ENCODE measurements at places on chromosomes 2 and 18.

- DNase-seq: no peak
Measured at GRCh38 chr2:1265454-1265853, 147.8 kb upstream of the TPO start.

- DNase-seq: no peak
Measured at GRCh38 chr2:175228179-175228578, 46.7 kb upstream of the ATP5MC3 start.

GRCh38 chr2:98768384-98769113 is 37.6 kb upstream of the MGAT4A start:
- DNase-seq: no peak

DNA sequence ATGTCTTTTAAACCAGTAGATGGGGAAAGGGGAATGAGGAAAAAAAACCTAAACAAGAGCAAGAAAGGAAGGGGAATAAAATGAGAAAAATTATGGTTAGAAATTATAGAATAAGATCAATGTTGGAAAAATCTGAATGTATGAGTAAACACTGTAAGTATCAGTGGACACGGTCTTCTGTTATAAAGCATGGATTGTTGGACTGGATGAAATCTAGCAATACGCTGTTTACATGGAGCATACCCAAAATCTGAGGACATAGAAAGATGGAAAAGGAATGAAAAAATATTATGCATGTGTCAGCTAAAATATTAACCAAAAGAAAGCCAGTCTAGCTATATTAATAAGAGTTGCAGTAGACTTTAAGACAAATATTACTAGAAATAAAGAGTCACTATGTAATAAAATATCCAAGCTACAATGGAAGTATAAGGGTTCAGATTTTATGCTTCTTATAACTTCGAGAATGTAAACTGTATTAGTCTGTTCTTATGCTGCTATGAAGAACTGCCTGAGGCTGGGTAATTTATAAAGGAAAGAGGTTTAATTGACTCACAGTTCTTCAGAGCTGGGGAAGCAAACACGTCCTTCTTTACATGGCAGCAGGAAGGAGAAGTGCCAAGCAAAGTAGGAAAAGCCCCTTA is 32.4 kb downstream of the DDX1 start:
- DNase-seq: no peak

GRCh38 chr2:39370101-39370500 is 67.0 kb downstream of the MAP4K3 start:
- no peak for DNase-seq

GRCh38 chr18:67597759-67598158 is 81.2 kb upstream of the DSEL start:
- no peak for DNase-seq

DNA sequence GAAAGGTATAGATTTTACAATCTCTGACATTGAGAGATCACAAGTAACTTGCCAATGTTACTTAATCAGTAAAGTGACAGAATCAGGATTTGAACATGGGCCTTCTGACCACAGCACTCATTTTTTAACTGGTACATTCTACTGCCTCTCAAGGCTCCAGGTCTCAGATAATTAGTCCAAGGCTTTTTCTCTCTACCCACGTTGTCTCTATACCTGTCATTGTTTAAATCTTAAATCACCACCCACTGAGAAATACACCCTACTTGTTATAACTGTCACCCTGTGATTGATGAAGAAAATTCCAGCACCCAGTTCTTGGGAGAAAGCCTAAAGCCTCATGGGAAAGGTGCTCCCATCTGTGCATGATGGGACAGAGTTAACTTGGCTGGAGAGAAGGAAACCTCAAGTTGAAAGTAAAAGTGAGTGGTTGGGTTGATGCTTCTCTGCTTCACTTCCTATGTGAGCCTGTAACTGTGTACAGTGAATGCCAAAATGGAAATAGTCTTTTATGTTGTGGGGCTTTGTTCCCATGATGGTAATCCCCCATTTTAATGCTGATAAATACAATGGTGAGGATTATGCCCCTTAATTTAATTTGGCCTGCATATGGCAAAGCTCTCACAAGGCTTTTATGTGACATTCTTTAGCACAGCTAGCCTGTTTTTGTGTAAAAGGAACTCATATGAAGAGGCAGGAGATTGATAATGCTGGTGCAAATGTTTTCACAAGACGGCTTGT is 190.1 kb upstream of the SP5 start:
- no peak for DNase-seq

DNA sequence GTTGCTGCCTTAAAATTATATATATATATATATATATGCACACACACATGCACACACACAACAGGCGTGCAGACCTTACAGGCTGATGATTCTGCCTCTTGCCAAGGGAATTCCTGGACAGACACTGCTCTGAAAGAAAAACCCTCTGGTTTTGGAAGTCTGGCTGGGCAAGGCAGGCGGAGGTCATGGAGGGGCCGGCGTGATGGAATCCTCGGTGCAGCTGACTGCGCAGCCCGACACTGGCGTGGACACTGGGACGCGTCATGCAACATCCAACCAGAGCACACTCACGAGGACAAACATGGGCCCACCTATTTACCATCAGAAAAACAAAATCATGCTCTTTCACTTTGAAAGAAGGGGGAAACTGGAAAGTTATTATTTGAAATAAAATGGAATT is 235.3 kb downstream of the ZNF516 start:
- no peak for DNase-seq

DNA sequence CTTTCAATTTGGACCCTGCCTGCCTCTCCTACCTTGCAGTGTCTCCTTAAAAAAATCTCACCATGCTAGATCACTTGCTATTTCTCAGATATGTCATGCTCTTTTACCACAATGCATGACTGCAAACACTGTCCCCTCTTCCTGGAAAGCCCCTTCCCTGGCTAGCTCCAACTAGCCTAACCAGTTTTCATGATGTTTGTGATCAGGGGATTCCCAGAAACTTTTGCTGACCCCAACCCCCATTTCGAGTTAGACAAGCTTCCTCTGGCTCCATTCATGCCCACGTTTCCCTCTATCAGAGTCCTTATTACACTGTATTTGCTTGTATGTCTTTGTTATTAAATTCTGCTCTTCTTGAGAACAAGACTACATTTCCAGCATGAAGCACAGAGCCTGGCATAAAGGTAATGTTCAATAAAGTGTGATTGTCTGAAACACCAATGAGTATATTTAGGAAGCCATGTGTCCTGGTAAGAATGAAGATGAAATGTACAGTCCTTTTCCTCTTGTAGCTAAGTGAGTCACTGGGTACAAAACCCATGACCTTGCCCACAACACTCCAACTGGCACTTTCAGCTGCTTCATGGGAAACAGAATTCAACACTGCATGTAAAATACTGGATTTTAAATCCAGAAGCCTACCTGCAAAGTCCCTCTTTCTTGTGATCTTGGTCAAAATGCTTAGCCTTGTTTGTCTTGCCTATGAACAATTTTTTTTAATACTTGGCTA is 62.0 kb upstream of the ATL2 start:
- DNase-seq: no peak

GRCh38 chr2:150234787-150235446 is 252.6 kb downstream of the RND3 start:
- DNase-seq: no peak

GRCh38 chr2:177314722-177315264 is 50.3 kb upstream of the NFE2L2 start:
- DNase-seq: no peak

- no peak for DNase-seq
Measured at GRCh38 chr2:158713523-158714138, 81.5 kb upstream of the DAPL1 start.

DNA sequence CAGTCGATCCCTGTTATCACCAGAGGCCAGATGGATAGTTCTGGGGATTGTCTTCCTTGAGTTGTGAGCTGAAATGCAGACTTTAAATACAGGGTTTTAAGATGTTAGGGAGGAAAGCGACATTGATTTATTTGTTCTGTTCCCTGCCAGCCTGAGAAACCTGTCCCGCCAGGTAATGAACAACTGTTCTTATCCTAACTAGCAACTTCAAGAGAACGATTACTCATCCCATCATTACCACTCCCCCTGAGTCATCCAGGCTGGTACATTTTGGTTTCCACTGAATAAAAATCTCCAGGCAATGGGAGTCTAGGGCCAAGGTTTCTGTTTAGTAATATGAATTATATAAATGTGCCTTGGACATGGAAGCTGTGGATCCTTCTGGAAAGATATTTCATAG is 131.2 kb downstream of the LYPD6B start:
- DNase-seq: no peak

DNA sequence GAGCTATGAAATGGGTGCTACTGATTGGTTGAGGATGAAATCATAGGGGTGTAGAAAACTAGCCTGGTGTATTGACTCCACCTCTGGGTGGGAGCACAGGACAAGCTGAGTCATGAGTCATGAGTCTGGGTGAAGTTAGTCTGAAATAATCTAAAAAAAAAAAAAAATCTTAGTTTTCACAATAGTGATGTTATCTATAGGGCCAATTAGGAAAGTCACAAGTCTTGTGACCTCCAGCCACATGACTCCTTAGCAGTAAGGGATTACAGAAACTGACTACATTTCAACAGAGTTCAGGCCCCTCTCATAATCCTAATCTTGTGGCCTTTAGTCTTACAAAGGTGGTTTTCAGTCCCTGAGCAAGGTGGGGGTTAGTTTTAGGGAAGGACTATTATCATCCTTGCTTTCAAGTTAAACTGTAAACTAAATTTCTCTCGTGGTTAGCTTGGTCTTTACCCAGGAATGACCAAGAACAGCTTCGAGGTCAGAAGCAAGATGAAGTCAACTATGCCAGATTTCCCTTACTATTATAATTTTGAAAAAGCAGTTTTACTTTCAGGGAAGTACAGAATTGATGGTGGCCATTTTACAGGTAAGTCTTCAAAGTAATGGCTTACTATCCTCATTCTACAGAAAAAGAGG is 338.0 kb upstream of the GYPC start:
- DNase-seq: no peak

DNA sequence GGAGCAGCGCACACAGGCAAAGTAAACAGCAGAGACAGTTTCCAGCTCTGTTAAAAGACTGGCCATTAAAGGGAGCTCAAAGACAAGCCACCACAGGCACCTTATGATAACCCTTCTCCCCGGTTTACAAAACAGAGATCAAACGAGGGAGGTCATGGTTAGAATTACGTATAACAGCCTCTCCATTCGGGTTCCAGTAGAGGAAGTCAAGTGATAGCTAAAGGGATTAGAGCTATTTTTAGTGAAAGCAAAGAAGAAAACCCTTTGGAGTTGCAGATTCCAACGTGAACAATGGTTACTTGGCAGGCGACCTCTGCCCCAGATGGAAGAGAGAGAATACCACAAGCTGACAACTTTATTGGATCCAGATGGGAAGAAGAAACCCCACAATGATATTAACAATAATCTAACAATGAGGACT is 31.2 kb upstream of the EDAR start:
- DNase-seq: no peak

- no peak for DNase-seq
Measured at GRCh38 chr2:20108655-20109396, 57.4 kb upstream of the LAPTM4A start.

DNA sequence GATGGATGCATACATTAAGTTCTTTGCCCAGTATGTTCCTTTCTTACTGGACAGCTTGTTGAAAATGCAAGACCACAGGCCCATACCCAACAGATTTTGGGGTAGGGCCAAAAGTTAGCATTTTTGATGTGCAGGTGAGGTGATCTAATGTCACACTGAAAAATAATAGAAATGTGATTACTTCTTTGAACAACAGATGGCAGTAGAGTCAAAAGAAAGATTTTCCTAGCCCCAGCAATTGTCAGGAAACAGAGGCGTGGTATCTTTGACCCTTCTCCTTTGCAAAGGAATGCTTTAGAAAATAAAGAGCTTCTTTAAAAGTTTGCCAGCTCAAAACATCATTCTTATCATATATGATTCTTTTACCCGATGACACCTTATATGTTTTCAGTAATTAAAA is 343.6 kb upstream of the SYT4 start:
- DNase-seq: no peak

DNA sequence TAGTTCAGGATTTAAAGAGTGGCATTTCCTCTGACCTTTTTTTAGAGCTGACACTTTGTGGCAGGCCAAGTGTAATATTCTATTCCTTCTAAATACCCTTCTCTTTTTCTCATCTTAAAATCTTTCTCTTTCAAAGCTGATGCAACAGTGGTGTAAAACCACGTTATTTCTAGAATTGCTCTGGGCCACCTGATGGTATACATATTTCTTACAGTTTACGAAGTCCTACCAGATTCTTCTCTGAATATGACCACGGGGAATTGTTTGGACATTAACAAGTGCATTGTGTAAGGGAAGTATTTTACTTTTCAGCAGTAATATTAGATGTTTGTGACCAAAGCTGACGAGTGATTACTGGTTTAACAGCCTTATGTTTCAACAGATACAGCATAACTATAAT is 109.9 kb downstream of the PTPRM start:
- DNase-seq: no peak

- DNase-seq: no peak
Measured at GRCh38 chr2:219003267-219003634, 10.0 kb upstream of the CRYBA2 start.

- peak; percentile 38 for DNase-seq
Measured at GRCh38 chr18:80202264-80202998, 44.9 kb downstream of the PARD6G start.

- DNase-seq: no peak
Measured at GRCh38 chr2:62604336-62604735, 98.3 kb upstream of the TMEM17 start.

DNA sequence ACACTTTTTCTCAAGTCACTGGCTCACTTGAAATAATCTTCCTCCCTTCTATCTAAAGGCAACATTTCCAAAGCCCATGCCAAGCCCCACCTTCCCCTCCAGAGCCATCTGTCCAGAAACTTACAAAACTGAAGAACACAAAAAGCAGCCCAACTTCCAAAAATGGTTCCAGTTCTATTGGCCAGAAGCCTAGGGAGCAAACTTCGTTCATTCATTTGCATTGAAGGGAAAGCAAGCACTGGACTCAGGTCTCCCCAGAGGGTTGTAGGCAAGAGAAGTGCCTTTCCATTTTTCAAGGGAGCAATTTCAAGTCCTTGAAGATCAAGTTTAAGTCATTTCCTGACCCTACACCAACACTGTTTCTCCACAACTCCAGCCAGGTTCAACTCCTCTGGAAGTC is 585.0 kb downstream of the BCL11A start:
- no peak for DNase-seq

DNA sequence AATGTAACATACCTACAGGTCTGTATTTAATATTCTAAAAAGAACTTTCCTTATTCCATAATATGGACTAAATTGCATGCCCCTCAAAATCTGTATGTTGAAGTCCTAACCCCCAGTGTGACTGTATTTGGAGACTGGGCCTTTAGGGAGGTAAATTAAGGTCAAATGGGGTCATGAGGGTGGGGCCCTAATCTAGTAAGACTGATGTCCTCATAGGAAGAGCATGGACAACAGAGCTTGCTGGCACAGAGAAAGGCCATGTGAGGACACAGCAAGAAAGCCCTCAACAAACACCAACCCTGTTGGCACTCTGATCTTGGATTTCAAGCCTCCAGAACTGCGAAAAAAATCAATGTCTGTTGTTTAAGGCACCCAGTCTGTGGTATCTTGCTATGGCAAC is 18.6 kb downstream of the SF3B1 start:
- DNase-seq: no peak

GRCh38 chr2:108630567-108631405 is 88.5 kb upstream of the RANBP2 start:
- no peak for DNase-seq

- DNase-seq: no peak
Measured at GRCh38 chr2:181239201-181239799, 217.9 kb upstream of the ITGA4 start.

Measured in stimulated activated CD4-positive, alpha-beta T cell treated with anti-CD3 and anti-CD28 coated beads, TNF-alpha, amount 100 ng/mL, for 48 hours (primary cell).